Kidney (tissue), 22 donors: ENCODE measurements at places on chromosomes 5 and 9. TPM values are rescaled to one million over a fixed set of nuclear protein-coding genes. Genes with fewer than 3 reads are reported as not detected.

The ANKRA2 gene
- polyA plus RNA-seq = 8.4 TPM

DNA sequence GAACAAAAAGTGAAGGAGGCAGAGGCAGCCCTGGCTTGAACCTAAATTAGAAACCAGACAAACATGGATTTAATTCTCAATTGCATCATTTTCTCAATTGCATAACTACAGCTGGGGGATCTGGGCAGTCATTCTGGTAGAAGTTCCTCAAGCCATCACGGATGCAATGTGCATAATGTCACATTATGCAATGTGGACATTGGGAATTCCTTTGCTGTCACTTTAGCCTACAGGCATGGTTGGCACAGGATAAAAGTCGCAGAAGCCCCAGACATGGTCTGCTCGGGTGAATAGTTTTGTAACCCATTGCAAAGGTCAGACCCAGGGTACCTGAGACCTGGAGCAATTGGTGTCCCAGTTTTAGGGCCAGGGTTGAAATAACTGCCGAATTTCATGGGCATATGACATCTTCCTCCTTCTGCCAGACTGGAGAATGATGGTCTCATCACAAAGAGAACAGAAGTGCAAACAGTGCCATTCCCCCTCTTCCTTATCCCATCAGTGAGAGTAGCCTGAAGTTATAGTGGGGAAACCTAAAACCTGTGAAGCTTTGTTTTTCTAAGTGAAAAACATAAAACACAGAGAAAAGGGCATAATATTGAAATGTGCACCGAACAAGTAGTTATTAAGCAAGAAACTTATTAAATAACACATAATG is 290.8 kb downstream of the MSX2 start:
- DNase-seq = no peak

GRCh38 chr5:173457482-173457881 is 129.3 kb upstream of the STC2 start:
- no peak for DNase-seq

DNA sequence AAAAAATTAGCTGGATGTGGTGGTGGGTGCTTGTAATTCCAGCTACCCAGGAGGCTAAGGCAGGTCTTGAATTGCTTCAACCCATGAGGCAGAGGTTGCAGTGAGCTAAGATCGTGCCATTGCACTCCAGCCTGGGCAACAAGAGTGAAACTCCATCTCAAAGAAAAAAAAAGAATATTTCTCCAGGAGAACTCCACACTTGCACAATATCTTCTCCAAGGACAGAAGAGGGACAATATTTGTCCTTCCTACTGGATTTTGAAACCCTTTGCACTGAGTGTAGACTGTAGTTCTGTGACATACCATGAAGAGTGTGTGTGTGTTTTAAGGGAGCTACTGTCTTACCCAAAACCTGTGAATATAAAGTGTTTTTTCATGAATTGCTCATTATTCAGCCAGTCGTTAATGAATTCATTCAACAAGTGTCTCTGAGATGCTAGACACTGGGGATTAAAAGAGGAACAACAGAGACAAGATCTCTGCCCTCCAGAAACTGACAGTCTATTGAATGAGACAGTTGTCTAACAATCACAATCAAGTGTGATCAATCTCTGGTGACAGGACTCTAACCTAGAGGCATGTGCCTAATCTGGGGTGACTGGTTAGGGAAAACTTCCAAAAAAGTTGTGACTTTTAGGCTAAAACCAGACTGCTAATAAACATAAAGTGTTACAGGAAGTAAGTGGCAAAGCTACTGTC is 9.8 kb upstream of the UBE2D2 start:
- no peak for DNase-seq

DNA sequence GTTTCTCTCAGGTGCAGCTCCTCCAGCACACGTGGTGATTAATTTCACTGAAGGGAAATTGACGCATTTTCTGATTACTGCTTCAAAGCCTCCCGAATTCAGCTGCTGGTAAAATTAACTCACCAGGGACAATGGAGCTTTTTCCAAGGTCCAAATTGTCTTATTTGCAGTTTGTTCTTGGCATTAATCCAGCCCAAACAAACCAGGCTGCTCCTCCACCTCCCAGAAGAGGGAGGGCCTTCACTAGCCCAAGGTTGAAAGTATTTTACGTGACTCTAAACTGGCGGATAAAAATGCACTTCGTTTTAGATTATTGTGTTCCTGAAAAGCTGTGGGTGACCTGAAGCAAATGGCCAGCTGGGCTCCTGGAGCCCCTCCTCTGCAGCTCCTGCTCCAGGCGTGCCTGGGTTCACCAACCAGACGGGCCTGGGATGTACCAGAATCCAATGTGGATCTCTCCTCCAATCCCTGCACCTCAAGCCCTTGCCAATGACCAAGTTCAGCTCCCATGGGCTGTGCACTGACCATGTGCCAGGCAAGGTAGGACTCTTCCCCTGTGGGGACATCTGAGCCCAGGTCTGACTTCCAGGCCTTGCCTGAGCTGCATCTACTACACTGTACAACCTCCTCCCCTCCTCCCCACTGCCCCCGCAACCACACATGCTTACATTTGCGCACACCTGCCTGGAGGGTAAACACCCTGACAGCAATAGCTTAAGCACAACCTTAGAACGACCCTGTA is 193.4 kb downstream of the CDK5RAP2 start:
- no peak for DNase-seq

- no peak for DNase-seq
These were observed 12.9 kb upstream of the NR3C1 start for GRCh38 chr5:143416411-143416810.

The NUDT12 gene
- 12.7 TPM for polyA plus RNA-seq

The GMCL2 gene
- not detected for polyA plus RNA-seq
